ENCODE measurements at places on chromosomes 1 and 21.

- DNase-seq: peak; percentile 65
Measured at GRCh38 chr1:151340870-151341754, 5.9 kb downstream of the RFX5 start.

DNA sequence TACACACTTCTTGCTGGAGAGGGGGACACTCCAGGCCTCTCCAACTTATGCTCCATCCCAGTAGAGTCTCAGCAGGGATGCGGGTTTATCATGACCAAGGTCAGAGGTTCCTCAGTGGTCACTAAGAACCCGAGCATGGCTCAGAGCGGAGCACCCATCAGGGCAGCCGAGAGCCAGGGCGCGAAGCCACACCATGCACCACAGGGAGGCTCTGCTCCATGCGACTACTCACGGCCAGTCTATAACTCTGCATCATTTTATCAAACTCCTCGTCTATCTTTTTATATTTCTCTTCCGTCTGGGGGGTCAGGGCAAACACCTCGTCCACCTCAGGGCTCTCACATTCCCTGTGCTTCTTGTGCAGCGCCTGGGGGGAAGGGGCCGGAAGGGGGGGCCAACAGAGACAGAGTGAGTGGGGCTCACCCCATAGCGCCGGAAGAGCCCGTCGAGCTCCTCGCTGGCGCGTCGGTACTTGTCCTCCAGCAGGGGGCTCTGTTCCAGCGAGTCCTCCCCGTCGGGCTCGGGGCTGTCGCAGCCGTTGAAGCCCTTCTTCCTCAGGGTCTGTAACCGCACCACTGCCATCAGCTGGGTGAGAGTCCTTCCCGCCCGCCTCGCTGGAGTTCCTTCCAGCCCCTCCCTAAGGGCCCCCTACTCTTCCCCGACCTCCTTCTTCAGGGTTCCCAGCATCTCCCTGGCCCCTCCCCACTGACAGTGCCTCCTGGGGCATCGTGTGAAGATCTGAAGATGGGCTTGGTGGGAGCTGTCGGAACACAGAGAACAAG is 20.0 kb downstream of the MEF2D start:
- DNase-seq: peak; percentile 80

DNA sequence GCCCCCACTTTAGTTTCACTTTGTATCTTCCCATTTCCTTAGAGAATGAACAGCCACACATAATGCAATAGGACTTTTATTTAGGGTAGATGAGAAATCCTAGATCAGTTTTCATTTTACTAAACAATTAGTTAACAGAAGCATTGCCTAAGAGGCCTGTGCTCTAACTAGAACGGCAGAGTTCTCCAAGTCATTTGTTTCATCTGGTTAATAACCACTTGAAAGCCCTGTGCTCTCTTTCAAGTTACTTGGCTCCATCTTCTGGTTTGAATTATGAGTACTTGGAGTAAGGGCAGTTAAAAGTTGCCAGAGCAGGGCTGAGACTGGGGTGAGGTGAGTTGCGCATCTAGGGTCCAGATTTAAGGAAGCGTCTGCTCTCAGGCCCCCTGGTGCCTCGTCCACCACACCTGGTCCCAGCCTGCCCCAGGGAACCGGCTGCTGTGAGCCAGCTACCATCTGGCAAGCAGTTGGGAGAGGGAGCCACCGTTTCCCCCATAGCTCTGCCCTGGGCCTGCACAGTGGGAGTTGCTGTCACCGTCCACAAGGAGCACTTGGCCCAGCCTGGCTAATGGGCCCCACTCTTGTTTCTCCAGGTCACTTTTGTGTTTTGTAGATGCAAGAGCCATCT is 18.1 kb upstream of the SLC44A3 start:
- DNase-seq: peak; percentile 31

- peak; percentile 38 for DNase-seq
Measured at GRCh38 chr21:42459546-42460215, 36.3 kb downstream of the RSPH1 start.

- no peak for DNase-seq
Measured at GRCh38 chr1:62903982-62904855, 120.3 kb downstream of the ATG4C start.

DNA sequence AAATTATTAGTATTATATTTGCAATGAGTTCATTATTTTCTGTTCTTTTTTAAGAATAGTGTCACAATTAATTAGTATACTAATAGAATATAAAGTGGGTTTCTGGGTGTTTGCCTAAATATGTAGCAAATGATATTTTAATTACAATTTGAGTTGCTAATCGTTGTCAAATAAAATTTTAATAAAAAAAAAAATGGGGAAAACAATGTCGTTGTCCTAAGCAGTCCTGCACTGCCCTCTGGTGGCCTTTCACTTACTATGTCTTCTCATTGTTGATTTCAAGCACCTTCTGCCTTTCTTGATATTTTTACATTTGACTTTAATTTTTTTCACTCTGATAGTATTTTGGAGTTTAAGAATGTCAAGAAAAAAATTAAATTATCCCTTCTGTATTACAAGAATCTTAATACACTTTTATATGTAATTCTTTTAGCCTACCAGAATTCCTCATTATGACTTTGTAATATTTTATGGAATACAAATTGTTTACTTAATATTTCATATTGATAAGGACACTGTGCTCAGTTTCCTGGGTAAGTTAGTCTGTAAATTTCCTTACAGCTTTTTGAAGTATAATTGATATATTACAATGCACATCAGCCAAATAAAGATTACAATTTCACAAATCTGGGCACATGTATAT is 104.5 kb upstream of the FMN2 start:
- no peak for DNase-seq

DNA sequence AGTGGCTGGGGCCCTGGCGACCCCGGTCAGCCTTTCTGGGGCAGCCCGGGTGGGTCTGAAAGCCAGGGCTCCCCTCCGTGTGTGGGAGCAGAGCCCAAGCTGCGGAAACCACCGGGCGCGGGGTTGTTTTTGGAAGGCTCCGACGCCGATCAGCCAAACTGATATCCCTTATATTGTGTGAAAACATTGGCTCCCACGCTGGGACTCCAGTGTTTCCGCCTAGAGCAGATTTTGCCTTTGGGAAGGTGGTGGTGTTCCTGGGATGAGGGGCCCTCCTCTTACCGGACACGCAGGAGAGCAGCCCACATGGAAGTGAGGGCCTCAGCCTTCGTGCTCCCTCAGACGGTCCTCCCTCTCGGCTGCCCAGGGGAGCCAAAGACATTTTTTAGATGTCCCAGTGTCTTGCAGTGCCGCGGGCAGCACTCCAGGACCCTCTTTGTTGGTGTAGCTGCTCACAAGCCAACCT is 54.3 kb downstream of the NGF start:
- no peak for DNase-seq

DNA sequence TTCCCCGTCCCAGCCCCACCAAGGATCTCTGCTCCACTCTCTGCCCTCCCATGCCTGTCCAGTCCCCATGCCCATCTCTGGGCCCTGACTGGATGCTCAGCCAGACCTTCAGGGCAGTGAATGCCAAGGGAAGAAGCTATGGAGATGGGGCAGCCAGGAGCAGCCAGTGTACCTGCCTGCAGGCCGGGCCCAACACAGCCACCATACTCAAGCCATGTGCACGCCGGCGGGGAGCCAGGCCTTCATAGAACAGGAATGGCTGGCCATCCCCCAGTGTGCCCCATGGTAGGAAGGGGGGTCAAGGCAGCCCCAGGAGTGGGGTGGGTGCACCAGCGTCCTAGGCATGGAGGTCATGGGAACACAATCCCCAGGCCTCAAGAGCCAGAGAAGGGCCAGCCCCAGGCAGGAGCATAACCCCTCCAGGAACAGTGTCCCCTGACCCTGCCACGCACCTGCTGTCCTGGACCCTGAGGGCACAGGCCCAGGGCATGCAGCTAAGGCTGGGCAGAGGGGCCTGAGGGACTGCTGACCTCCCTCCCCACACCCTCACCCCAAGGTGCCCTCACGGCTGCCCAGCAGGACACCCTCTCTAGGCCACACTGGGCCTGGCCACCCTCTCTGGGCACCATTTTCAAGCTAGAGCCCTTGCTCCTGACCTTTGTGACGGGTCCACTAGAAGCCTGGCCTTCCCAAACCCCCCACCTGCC is 20.3 kb upstream of the ARF1 start:
- DNase-seq: peak; percentile 26

- no peak for DNase-seq
Measured at GRCh38 chr1:114585231-114585630, 3.8 kb upstream of the BCAS2 start.

DNA sequence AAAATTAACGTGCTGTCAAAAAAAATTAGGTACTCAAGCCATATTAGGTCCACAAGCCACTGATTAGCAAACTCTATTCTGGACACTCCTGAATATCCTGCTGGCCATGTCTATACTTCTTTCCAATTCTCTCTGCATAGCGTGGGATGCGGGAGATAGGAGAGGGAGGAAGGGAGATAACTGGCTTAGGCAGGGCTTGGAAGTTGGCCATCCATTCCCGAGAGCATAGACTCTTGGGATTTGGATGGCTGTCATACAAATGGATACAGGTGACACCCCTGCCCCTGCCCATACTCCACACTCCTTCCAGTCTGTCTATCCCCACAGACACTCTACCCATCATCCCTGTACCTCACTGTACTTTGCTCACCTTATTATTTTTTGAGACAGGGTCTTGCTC is 2.3 kb upstream of the PRELP start:
- DNase-seq: no peak

DNA sequence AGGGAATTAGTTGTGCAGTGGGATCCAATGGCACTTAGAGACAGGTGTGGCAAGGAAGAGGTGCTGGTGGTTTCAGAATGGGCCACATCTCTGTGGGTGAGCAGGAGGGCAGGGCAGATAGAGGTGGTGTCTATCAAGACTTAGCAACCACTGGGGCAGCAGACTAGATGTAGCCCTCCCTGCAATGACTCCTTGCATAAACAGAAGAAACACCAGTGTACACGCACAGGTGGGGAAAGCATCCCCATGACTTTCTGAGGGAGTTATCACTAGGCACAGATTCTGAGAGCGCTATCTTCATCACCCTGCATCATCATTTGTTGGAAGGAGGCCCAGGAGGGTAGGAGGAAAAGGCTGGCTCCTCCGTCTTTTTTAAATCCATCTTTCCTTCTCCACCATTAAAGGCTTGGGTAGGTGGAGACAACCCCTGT is 58.4 kb downstream of the PLXNA2 start:
- DNase-seq: no peak

- no peak for DNase-seq
Measured at GRCh38 chr1:216805233-216805632, 82.0 kb upstream of the ESRRG start.
